ENCODE measurements at places on chromosomes 11 and 22.

GRCh38 chr11:128519338-128519737 is 68.0 kb downstream of the ETS1 start:
- DNase-seq: no peak

GRCh38 chr11:60447846-60448245 is 7.8 kb upstream of the MS4A1 start:
- no peak for DNase-seq

DNA sequence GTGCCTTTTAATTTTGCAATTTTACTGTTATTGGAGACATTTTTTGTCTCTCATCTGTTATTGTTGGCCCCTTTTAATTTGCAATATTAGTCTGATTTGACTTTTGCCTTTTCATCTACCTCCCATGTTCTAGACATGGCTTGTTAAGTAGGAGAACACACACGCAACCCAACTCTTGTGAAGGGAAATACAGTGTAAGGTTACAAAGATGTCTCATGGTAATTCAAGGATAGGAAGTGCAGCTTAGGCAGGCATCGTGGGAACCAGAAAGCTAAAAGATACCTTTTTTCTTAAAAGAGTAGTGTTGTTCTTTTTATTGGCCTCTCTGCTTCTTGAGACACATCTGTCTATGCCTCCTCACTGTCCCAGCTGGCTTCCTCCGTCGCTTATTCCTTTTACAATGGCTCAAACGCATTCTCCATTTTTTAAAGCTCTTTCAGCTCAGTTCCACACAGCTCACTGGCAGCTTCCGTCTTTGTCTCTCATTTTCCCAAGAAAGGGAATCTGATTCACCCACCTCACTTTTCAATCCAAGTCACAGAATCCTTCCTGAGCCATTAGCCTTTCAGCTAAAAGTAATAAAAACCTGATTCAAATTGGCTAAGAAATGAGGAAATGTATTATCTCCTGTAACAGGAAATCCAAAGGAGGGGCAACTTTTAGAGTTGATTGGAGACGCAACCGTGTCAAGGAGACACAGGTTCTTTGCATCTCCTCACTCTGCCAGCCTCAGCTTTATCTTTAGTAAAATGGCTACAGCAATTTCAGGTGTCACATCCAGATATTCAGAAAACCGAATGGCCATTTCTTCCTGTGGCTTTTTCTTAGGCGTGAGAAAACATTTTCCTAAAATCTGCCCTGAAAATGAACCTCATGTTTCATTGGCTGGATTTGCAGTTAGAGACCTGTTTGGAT is 57.2 kb downstream of the SIK2 start:
- DNase-seq: no peak

GRCh38 chr11:353179-353873 is 16.0 kb upstream of the B4GALNT4 start:
- DNase-seq: no peak

DNA sequence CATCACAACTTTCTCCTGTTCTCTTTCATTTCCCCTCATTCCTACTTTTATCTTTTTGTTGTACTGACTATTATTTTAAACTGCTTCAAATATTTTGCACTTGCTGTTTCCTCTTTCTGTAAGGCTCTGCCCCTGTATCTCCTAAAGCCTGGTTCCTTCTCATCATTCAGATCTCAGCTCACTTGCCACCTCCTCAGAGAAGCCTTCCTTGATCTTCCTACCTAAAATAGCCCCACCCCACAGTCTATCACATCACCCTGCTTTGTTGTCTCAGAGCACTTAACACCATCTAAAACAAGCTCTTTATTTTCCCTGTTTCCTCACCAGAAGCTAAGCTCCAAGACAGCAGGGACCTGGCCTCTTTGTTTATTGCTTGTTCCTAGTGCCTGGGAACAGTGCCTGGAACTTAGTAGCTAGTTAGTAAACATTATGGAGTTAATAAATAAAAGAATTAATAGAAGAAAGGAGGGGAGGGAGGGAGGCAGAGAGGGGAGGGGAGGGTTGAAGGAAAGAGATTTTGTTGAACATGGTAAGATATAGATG is 2.5 kb upstream of the STK33 start:
- no peak for DNase-seq

- no peak for DNase-seq
These were observed 32.6 kb downstream of the NFAM1 start for GRCh38 chr22:42399315-42400271.

DNA sequence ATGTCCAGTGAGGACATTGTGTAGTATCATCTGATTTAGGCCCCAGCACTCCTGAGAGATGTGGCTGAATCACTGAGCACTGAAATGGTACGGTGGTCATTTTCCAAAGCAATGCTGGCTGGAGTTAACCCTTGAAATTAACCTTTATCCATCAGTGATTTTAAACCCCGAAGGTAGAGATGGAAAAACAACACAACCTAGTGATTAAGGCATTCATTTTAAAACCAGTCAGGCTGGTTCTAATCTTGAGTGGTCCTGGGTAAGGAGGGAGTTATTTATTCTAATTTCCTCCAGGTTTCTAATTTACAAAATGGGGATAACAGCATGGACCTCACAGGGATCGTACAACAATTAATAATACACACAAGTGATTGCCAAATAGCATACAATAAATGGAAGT is 6.6 kb upstream of the CSNK2A3 start:
- DNase-seq: no peak

DNA sequence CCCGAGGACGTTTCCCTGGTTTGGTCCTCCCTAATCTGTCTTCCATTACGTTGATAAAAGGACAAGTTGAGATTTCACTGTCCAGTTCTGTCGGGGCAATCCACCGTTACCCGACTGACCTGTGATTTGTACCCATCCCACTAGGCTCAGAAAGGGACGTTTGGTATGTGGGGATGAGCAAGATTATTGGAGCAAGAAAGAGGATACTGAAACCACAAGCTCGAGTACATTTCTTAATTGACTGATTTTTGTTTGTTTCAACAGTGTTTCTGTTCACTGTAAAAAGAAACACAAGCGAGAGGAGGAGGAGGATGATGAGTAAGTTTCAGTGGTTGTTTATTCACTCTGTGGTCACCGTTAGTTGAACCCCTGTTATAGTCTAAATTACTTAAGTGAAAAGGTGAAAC is 969 bp downstream of the CCDC117 start:
- DNase-seq: peak; percentile 53

- no peak for DNase-seq
These were observed 385.6 kb upstream of the LRRC4C start for GRCh38 chr11:41845066-41845465.

DNA sequence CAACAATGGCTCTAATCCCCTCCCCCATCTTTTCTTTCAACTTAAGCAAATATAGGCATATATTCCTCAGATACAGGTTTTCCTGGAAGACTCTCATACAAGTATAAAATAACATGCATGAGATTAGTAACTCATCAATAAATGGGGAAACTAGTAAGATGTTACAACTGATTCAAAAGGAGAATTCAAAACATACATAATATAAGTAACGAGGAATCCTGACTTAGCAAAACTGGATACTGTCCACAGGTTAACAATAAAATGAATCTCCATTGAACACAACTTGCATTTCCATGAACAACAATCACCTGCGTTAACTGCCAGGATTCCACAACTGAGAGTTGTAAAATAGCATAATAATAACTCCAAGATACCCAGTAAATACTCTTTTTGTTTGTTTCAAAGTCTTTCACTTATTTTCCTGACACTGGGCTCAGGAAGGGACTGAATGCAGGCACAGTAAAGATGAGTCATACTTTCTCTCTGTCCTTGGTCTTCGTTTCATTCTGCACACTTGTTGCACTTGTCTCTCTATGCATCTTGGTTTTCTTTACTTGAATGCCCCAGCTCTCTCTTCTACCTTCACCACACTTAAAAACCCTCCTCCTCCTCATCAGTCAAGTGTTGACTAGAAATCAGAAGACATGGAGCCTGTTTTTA is 8.1 kb downstream of the APIP start:
- no peak for DNase-seq

GRCh38 chr11:77503006-77503405 is 29.1 kb upstream of the PAK1 start:
- peak; percentile 51 for DNase-seq

GRCh38 chr22:26554956-26555355 is 35.0 kb downstream of the TPST2 start:
- no peak for DNase-seq

- no peak for DNase-seq
These were observed at the start of gene PTPRCAP for GRCh38 chr11:67437082-67437808. Gene PTPRCAP, minus strand, starts transcription at chr11:67437682. Its CDS starts 63 bp downstream, at chr11:67437619.

DNA sequence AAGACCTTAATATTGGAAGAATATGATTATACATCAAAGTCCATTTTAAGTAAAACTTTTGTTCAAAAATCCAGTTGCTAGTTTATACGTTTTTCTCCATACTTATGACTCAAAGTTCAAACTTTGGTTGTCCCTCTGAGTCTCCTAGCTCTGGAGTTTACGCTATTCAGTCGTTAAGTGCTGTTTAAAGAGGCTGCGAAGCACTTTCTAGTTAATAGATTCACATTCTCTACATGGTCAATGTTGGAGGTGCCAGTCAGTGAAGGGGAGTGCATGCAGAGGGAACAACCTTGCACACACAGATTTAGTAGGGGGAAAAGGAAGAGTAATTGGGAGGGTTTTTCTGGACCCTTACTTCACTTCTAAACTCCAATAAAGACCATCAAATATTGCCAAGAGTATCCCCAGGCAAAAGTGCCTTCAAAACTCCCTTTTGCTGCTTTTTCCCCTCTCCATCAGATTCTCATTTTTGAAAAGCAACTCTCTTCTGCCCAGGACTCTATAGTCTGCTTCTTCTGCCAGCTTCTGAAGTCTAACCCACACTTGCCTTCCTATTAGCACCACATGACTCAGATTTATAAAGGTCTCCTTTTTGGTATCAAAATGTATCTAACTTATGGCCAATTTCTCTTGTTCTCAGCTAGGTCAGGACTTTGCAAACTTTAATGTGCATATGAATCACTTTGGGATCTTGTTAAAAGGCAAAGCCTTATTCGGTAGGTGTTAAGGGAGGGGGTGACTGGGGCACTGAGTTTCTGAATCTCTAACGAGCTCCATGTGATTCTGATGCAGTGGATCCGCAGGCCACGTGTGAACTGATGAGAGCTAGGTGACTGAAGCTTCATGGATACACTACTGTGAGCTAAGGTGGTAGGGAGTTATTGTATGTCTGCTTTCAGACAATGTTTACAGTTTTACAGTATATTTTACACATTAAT is 96.2 kb upstream of the MTMR2 start:
- no peak for DNase-seq

DNA sequence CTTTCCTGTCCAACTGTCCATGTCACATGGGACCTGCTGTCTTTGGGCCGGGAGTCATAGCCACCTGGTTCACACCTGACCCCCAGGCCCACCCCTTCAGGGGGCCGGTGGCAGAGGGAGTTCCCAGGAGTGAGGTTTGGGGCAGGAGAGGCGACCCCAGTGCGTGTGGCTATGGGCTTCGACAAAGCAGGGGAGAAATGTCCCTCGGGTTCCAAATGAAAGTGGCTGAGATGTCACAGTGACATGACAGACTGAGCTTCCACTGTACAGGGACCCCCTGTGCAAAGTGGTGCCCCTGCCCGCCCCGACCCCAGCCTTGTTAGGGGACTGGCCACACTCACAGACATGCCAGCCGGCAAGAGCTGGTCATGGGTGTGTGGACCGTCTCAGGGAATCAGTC is 1297.0 kb downstream of the BRD1 start:
- DNase-seq: no peak

GRCh38 chr11:79076526-79077115 is 364.2 kb downstream of the TENM4 start:
- peak; percentile 10 for DNase-seq

GRCh38 chr11:35787013-35787504 is 124.5 kb downstream of the TRIM44 start:
- no peak for DNase-seq

DNA sequence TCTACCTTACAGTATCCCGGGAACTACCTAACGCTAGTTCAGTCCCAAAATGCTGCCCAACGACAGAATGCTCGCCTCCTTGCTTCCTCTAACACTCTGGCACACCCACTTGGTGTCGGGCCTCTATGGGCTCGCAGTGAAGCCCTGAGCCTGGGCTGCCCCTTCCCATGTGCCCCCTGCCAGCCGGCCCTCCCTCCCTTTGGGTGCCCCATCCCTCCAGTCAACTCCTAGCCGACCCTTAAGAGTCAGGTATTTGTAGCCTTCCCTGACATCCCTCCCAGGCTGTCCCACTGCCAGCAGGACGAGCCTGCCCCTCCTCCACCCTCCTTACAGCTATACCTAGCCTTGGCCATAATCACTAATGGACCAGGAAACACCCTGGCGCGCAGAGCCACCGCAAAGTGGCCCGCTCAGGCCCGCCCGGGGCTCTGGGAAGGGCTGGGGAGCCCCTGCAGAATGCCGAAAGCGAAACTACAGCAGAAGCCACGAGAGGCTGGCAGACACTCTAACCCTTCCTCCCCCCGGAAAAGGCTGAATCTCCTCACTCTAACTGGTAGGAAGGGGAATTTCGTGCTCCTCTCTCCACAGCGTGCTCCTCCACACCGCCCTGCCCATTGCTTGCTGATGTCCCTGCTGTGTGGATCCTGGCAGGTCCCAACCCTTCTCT is 8.2 kb downstream of the CBX7 start:
- no peak for DNase-seq

DNA sequence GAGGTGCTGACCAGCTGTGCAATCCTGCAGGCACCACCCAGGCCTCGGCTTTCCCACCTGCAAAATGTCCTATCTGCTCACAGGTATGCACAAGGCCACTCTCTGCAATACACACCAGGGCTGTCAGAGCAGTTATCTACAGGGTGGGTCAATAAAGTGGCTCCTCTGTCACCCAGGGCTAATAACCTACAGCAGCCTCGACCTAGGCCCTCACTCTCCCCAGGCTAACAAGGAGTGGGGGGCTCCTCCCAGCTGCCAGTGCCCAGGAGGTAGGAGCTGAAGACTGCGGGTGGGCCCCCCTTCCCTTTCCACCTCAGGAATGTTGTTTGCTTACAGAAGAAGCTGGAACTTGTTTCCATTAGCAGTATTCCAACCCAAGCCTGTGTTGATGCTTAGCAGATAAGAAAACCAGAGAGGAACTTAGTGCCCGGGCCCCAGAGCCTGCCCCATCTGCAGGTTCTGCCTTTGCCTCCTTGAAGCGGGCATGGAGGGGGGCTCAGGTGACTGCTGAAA is 26.8 kb downstream of the MYH9 start:
- no peak for DNase-seq

- DNase-seq: no peak
These were observed 10.3 kb downstream of the TOP3B start for GRCh38 chr22:21972293-21972779.

DNA sequence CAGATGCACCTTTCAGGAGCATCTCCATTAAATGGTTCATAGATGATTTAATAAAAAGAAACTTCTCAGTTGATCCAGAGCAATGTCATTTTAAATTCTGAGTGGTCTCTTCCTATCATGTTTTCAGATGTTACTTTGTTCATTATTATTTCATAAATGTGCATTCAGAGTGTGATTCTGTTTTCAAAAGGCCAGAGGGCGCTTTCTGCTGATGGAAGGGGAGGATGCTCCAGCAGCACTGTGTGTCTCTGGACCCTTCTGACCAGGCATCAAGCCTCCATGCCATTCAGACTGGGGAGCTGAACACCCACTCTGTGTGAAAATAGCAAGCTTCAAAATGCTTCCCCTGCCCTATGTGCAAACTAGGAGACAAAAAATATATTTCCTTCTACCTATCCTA is 23.9 kb upstream of the CRTAM start:
- DNase-seq: no peak

GRCh38 chr11:60995798-60996197 is 24.3 kb downstream of the CD6 start:
- DNase-seq: no peak

Measured in HS-5 (cell line).